Spleen (tissue), 13 donors: ENCODE measurements at places on chromosomes 12 and 14. TPM values are rescaled to one million over a fixed set of nuclear protein-coding genes. Genes with fewer than 3 reads are reported as not detected.

The APOLD1 gene
- total RNA-seq = 6.1 TPM

DNA sequence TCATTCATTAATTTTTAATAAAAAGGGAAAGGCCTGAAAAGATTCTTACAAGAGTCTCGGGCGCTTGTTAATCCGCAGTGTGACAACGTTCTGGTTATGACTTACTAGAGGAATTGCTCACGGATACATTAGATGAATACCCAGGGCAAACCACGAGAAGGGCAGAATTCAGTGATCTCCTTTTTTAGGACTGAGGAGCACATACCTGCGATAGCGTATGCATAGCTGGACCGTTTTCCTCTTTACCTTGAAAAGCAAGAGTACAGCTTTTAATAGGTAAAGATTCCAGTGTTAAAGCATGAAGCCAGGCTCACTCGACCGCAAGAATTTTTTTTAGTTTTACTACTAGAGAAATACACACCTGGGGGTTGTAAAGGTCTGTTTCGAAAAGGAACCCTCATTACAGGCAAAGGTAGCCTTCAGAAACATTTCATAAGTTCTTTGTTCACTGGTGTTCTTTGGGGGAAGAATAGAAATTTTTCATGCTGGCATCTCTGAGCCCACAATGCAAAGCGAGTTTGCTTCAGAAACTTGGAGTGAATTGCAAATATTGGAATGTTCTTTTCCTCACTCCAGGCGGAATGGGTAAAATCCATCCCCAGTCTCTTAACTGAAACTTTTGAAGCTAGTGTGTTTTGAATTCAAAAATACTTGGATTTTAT lies 953 bp downstream of the MAPK1IP1L start:
- peak overlapping the region; percentile 100 for H3K27ac ChIP-seq
- no peak for DNase-seq
- peaks cover 47% of the 10 kb centered on the region for H3K4me1 ChIP-seq

- peak overlapping the region; percentile 64 for H3K27ac ChIP-seq
- no peaks in the 10 kb centered on the region for H3K36me3 ChIP-seq
- peaks cover 57% of the 10 kb centered on the region for H3K4me1 ChIP-seq
- DNase-seq = no peak
Measured at GRCh38 chr14:72519543-72519942, 374.4 kb downstream of the DPF3 start.

DNA sequence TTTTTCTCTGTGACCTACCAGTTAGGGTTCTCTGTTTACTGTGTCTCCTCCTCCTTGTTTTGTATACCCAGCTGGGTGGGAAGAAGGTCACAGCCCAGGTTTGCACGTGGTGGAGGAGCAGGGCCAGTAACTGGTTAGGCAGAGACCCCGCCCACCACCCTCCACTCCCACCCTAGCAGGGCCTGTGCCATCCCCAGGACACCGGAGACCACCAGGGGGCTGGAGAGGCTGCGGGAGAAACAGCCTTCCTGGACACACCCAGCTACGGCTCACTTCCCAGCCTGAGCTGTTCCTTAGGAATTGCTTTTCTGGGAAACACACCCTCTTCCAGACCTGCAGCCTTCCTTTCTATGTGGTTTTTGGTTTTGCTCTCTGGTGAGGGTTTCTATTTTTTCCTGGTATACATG lies 21.1 kb downstream of the BDKRB2 start:
- H3K4me1 ChIP-seq = no peaks in the 10 kb centered on the region
- H3K36me3 ChIP-seq = no peaks in the 10 kb centered on the region
- no peak overlapping the region for H3K4me3 ChIP-seq

DNA sequence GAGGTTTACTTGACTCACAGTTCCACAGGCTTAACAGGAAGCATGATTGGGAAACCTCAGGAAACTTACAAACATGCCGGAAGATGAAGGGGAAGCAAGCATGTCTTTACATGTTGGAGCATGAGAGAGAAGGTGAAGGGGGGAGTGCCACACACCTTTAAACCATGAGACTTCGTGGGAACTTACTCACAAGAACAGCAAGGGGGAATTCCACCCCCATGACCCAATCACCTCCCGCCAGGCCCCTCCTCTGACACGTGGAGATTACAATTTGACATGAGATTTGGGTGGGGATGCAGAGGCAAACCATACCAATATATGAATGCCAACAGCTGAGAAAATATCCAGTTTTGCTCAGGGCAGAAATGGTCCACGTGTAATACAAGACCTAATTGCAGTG lies 518.6 kb downstream of the VRK1 start:
- no peak for DNase-seq
- H3K27me3 ChIP-seq = no peaks in the 10 kb centered on the region
- no peak overlapping the region for H3K4me3 ChIP-seq
- H3K36me3 ChIP-seq = no peaks in the 10 kb centered on the region
